ENCODE measurements at places on chromosomes 7 and 10.

GRCh38 chr10:133460208-133460769, 6.5 kb downstream of the SCART1 start:
- DNase-seq, result no peak

DNA sequence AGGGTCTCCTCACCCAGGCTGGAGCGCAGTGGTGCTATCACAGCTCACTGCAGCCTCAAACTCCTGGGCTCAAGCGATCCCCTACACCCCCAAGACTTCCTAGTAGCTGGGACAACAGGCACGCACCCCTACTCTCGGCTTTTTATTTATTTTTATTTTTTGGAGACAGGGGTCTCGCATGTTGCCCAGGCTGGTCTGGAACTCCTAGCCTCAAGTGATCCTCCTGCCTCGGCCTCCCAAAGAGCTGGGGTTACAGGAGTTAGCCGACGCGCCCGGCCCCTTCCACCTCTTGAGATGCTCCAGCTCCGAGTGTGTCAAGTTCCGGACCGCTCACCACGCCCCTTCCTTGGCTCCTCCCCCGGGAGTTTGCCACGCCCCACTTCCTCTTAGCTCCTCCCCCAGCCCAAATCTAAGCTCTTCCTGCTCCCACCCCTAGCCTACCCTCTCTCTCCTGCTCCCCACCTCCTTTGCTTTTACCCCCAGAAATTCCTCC, 6.3 kb downstream of the NAT16 start:
- no peak for DNase-seq

- DNase-seq, result peak; percentile 26
These were observed 86.9 kb downstream of the JAZF1 start for GRCh38 chr7:28093623-28094232.

- no peak for DNase-seq
These were observed 482.6 kb downstream of the IPMK start for GRCh38 chr10:57785068-57785467.

DNA sequence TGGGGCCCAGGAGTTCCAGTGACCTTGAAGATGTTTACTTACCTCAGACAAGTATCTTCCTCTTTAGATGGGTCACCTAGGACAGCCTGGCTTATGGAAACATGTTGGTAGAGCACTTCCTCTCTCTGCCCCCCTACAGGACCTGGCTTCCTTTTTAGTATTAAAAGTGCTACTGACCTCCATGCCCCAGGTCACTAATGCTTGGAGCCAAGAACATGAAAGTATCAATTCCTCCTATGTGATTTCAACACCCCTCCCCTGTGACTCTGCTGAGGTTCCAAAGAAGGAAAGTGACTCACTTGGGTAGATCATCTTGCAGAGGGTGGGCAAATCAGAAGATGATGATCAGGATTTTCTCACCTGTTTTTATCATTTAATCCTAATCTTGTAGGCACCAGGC, 125.3 kb upstream of the CCDC6 start:
- DNase-seq, result no peak

DNA sequence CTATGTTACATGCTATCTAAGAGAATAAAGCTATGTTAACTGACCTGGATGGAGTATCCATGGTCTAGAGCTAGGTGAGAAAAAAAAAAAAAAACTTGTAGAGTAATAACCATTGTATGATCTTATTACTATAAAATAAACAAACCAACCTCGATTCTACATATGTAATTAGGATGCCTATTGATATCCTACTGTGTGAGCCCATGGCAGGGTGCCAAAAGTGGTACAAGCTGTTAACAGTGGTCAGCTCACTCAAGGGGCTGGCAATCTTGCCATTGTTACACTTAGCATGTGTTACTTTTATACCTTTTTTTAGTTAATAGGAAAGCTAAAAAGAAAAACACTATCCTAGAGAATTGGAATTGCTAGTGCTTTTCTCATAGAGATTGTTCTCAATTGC, 13.5 kb upstream of the IL6 start:
- DNase-seq, result no peak

- DNase-seq, result no peak
These were observed 5.7 kb downstream of the GLRX3 start for GRCh38 chr10:130141878-130142277.

GRCh38 chr7:22569586-22570321, 69.8 kb upstream of the STEAP1B start:
- DNase-seq, result no peak

- DNase-seq, result no peak
These were observed 62.4 kb upstream of the MKLN1 start for GRCh38 chr7:131265227-131265626.

GRCh38 chr10:108905821-108906220, 1017.5 kb downstream of the XPNPEP1 start:
- no peak for DNase-seq

DNA sequence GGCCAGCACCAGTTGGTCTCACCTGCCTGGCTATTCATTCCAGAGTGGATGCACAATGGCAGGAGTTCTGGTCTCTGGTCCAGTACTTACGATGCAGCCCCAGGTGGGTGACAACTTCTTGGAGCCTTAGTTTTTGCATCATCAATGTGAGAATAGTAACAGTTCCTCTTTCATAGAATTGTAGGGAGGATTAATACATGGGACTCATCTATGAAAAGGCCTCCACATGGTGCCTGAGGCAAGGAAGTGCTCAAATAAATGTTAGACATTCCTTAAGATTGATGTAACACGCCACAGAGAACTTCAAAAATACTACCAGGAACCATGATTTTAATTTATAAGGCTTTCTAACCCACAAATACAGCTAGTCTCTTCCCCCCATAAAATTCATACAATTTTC, 120.1 kb upstream of the CHST15 start:
- no peak for DNase-seq

- no peak for DNase-seq
These were observed 126.2 kb upstream of the LRRN3 start for GRCh38 chr7:110964775-110965174.

DNA sequence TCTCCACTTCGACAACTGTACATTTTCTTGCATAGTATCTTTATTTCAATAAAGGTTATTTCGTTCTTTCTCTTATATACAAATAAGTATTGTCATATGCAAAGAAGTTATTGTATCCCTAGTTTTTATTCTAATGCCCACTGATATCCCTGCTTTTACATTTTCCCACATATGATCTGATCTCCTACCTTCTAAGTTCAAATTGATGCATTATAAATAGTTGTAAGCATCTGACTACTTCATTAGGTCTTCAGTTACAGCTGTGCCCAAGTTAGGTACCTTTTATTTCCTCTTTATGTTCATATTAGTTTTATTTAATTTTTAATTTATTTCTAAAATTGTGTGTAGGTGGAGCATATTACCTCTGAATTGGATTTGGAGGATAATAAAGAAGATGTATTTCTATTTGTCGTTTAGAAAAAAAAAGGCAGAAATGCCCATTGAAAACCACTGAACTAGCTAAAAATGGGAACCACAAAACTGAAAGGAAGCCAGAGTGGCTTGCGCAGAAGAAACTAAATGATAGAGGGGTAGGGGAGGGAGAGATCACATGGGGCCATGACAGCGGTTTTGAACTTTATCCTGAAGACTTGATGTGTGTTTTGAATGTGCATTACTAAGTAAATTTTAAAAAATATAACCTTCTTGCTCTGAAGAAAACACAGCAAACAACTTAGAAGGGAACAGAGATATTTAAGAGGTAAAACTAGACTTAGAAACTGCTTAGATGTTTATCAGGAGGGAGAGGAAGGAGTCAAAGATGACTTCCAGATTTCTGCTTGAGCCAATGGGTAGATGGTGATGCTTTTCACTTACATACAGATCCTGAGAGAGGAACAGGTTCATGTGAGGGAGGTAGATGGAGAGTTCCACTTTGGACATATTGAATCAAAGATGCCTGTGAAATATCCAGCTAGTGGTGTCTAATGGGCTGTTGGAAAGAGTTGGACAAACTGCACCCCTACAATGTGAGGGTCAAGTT, 9.3 kb upstream of the ZC3HAV1L start:
- DNase-seq, result no peak
